ENCODE measurements at places on chromosomes 6 and 20. TPM values are rescaled to one million over a fixed set of nuclear protein-coding genes. Genes with fewer than 3 reads are reported as not detected.

PHACTR2 gene
- polyA plus RNA-seq = 2.8 TPM

CNBD2 gene
- 9.5 TPM for polyA plus RNA-seq

TSPO2 gene
- not detected for polyA plus RNA-seq

BANF2 gene
- polyA plus RNA-seq = not detected

NRN1 gene
- 4.4 TPM for polyA plus RNA-seq

FNDC1 gene
- not detected for polyA plus RNA-seq

DST gene
- polyA plus RNA-seq = 134 TPM

PARD6B gene
- 5.9 TPM for polyA plus RNA-seq

RGS17 gene
- polyA plus RNA-seq = 44.9 TPM

POFUT1 gene
- 15.5 TPM for polyA plus RNA-seq

SOX18 gene
- 0.12 TPM for polyA plus RNA-seq

FKBP1C gene
- not detected for polyA plus RNA-seq

TEAD3 gene
- 0.10 TPM for polyA plus RNA-seq

REM1 gene
- polyA plus RNA-seq = not detected

ELOVL2 gene
- polyA plus RNA-seq = 5.4 TPM

UNC93A gene
- polyA plus RNA-seq = not detected

VPS16 gene
- 150 TPM for polyA plus RNA-seq

MYB gene
- 2.9 TPM for polyA plus RNA-seq

GABBR1 gene
- polyA plus RNA-seq = 120 TPM

PGC gene
- not detected for polyA plus RNA-seq

All from neural cell (in vitro differentiated cells).